Activated CD8-positive, alpha-beta memory T cell treated with anti-CD3 and anti-CD28 coated beads for 1 hour (primary cell): ENCODE measurements at places on chromosomes 4 and X.

GRCh38 chr4:110597582-110597981, 25.3 kb downstream of the PITX2 start:
- no peak for DNase-seq

DNA sequence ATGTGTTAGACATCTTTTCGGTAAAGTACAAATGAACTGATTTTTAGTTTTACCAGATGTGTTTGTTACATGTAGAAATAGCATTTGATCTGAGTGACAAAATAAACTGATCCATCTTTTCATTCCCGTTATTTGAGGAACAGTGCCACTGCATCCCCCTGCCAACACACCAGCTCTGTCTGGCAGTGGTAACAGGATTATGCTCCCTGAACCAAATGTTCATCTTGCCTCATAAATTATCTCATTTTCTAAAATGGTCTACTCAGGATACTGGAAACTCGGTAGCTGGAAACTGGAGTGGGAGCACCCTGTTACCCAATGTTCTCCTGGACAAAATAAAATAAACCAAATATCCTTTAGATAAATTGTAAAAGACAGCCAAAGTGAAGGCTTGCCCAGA, 171.6 kb downstream of the FAT4 start:
- DNase-seq = no peak

DNA sequence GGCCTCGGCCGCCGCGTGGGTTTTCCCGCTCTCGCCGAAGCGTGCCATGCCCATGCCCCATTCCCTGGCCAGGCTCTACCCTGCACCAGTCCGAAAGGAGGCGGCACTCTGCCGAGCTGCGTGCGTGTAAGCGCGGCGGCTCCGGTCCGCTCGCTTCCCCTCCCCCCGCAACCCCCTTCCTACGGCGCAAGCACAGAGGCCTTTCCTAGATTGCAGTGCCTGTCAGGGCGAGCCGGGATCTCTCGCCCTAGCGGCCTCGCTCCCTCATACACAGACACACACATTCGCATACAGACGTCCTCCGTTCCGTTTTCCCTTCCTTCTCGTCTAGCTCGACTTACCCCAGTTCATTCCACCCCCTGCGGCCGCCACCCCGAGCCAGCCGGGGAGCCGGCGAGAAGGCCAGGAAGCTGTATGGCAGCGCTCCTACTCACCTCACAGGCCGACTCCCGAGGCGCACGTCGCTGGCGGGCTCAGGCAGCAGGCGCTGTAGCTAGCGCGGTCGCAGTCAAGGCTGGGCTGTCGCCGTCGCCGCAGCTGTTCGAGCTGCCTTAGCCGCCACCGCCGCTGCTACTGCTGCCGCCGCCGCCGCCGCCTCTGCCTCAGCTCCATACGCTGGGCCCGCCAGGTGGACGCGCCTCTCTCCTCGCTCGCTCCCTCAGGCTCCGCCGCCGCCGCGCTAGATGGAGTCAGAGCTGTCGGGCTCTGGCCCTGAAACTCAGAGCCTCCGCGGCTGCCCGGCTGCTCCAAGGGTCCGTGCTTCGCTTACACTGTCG, 615 bp downstream of the NEXMIF start:
- no peak for DNase-seq

DNA sequence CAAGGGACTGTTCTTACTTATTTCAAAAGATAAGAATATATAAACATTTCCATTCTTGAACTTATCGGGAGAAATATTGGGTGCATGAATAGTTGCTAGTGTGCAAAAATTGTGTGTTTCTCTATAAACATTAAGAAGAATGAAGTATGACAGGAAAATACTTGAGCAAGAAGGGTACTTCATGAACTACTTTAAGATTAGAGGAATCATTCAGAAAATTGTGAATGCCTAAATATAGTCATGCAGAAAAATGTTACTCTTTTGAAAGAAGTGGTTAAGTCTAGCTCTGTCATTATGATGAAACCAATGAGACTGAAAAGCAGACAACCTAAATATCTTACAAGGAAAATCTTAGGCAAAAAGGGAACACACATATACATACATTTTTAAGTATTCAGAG, 207.8 kb upstream of the PCDH18 start:
- DNase-seq = no peak

DNA sequence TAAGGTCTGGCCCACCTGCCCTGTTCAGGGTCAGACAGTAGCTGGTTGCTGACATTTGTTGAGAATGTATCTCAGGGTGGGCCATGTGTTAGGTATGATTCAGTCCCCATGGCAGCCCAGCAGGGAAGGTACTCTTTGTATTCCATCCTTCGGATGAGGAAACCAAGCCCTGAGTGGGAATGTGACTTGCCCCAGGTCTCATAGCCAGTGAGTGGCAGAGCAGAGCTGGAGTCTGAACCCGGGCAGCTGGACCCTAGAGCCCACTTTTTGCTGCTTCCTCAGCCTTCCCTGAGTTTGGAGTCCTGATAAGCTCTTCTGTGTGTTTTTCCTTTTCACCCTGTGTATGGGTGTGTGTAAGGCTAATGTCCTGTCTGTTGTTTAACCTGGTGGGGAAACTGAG, 21.6 kb upstream of the UBA1 start:
- DNase-seq = no peak

DNA sequence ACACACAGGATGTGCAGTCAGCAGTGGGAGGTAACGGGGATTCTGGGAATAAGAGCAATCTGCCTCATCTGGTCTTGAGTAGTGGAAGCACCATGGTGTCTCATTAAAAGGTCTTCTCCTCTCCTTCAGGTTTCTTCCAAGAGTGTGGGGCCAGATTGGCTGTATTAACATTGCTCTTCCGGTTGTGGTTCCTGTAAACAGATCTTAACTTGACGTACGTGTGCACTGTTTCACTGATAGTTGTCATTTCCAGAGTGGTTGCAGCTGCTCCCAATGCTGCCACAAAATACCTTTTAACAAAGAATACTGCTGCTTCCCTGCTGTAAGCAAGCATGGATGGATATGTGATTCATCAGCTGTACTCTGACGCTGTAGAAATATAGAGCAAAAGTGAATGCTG, 1443.4 kb upstream of the TENM3 start:
- DNase-seq = no peak

GRCh38 chrX:24646745-24647182, 383 bp downstream of the PCYT1B start:
- DNase-seq = no peak

DNA sequence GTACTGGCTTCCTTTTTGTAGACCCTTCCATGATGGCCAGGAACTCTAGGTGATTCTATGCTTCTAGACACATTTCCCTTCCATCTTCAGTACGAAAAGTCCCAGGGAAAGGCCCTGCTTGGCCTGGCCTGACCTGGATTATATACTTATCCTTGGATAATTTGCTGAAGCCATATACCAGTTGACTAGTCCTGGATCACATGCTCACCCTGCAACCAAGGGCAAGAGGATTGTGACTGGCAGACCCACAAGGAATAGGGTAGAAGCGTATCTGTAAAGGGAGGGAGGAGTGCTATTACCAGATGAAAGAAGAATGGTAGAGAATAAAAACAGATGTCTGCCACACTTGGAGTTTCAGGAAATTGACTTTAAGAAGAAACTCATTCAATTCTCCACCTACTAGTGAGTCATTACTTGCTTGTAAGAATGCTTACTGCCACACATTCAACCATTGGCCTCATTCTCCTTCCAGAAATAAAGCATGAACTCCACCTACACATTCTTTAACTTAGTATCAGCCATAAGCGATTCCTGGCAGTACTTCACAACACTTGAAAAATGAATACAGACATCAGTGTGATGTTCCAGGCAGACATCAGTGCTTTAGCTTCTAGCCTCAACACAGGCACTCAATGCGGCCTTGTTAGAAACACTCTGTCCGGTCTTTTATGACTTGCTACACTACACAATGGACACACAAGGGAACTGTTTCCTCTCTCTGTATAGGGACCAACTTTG, 141.8 kb downstream of the CBR4 start:
- DNase-seq = no peak

GRCh38 chr4:54625391-54625790, 32.4 kb upstream of the KIT start:
- no peak for DNase-seq

DNA sequence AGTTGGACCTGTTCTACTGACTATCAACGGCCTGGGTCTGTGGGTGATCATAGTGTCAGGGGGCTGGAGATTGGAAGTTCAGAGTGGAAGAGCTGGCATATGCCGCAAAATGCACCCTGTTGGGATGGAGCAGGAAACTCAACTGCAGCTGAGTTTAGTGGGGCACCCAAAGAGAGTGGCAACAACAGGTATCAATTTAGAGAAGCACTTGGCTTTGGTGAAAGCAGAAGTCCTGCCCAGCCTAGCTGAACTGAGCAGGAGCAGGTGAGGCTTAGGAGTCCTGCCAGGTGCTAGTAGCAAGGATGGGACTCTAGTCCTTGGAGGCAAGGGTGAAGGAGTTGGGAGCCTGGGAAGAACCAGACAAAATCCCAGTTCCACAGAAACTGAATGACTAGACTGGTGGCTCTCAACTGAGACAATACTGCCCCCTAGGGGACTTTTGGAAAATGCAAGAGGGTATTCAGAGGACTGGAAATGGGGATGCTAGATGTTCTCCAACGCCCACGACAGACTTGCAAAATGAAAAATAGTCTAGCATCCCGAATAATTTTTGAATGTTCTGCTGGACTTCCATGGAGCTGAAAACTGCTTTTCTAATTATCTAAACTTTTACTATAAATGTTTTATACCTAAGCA, 49.4 kb downstream of the RTL9 start:
- DNase-seq = peak; percentile 4

GRCh38 chr4:185119927-185120630, 23.0 kb upstream of the SLC25A4 start:
- no peak for DNase-seq

- no peak for DNase-seq
Measured at GRCh38 chr4:3067473-3068001, 6.8 kb downstream of the HTT-AS start.
